NCI-H1105 (cell line): ENCODE measurements at places on chromosomes 16 and 17.

DNA sequence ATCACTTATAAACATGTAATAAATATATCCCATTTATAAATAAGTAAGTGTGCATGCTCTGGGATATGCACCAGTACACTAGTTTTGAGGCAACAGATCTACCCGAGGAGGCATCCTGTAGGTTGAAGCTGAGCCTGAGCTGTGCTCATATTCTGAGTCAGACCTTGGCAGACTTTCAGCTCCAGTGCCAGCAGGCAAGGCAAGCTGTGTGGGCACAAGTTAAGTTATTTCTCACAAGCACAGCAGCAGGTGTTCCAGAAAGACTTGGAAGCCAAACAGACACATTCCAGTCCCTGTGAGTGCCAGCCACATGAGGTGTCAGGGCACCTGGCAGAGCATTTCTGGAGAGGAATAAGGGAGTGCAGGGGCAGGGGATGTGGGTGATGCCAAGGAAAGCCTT lies 1.3 kb upstream of the CLEC19A start:
- DNase-seq = peak; percentile 26

DNA sequence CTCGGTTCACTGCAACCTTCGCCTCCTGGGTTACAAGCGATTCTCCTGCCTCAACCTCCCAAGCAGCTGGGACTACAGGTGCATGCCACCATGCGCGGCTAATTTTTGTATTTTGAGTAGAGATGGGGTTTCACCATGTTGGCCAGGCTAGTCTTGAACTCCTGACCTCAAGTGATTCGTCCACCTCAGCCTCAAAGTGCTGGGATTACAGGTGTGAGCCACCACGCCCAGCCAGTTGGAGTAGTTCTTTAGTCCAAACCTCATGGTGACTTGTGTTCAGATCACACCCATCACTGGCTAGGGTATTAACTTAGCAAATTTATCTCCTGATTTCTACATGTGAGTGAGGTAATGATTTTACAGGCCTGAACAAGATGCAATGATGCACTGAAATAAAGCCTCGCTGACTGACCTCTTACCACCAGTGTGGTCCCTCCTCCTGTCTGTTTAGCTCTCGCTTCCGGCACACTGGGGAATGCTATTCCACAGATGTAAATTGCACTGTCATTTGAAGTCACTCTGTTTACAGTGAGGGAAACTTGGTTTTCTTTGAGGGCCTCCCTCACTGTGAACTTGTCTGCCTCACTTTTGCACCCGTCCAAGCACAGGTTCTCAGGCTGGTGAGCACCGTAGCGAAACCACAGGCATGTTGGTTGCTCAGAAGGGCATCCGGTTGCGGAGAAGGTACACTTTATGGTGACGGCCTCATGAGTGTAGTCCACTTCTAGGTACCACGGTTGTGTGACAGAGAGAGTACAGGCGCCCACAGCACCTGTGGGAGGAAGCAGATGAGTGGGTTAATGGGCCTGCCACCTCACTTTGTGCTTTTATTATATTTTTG lies 5.5 kb downstream of the IGSF6 start:
- no peak for DNase-seq

DNA sequence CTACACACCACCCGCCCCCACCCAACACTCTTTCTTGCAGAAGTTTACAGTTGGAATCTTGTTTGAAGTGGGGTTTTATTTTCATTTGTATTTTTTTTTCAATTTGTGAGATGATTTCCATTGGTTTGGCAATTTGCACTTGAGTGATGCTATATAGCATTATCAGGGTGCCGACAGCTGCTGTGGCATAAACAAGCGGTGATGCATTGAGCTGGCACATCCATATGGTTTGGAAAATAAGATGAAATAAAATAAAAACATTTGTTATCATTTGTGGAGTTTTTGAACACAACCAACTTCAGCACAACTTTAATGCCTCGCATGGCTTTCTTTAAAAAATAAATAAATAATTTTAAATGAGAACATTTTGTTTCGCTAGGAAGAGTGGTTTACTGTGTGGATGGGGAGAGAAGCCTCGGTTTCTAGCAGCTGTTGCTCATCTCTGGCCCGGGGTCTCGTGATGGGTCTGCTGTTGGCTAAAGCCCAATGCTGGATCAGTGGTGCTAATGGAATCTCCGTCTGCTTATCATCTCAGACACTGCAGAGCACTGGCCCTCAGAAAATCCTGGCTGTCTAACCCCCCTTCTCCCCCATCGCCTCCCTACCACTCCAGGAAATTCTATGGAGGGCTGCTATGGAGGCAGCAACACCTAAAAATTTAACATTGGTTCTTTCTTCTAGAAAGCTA lies 192.3 kb upstream of the MAF start:
- DNase-seq = no peak

DNA sequence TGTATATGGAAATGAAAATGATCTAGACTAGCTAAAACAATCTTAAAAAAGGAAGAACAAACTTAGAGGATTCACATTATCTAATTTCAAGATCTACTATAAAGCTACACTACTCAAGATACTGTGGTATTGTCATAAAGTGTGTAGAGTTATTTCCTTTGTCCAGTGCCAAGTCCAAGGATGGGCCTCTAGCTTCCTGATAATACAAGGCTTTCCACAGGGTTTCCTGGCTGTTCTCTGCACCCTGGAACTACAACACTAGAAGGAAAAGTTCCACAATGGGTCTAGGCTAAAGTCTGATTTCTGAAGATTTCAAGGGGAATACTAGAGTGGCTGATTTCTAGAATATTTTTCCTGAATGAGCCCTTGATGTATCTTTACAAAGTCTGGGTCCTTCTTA lies 34.2 kb downstream of the TBC1D3B start:
- no peak for DNase-seq

DNA sequence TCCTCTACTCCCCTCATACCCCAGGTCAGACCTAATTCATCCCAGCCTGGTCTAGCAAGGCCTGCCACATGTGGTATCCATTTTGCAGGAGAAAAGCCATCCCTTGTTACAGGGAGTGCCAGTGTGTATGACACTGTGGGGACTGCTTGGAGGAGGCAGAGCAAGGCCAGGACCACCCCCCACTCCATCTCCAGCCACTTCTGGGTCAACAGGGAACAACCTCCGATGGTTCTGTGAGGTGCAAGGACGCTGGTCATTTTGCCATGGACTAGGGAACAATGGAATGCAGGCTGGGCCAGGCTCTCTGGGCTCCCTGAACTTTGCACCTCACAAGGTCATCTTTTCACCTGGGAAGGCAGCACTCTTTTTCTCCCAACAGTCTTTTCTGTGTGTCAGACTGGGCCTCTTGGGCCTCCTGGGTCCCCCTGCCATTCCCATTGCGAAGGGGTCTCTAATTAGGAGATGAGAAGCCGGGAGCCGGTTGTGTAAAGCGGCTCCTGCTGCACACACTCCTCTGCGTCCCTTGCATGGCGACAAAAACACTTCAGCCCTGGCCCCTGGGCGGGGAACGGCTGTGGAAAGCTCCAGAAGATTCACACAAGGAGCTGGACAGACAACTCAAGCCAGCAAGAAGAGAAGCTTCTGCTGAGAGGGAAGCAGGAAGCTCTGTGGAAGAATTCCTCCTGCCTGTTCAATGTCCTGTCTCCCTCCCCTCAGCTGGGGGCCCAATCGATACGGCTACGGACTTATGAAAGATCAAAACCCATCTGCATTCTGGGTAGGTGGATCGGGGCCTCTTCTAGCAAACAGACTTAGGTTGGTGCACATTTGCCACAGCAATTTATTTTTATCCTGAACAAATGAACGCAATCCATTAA lies 38.5 kb upstream of the MTSS2 start:
- DNase-seq = no peak

DNA sequence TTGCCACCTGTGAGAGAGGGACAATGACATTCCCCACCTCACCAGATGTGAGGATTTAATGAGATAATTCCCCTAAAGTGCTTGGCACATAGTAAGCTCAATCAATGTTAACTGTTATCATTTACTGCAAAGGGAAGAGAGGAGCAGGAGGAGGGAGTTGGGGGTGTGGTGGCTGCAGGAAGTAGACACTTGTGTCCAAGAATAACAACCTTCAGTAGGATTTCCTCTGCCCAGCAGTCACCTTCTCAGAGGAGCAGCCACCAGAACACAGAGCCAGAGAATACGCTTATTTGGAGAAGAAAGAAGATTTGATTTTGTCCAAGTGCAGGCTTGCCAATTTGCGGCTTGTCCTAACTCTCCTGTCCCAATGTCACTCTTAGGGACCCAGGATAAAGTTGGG lies 10.2 kb downstream of the CBX4 start:
- no peak for DNase-seq

- no peak for DNase-seq
Observed at GRCh38 chr16:30662449-30662848, 4.2 kb downstream of the FBRS start.

GRCh38 chr16:12406926-12407690 lies 396.6 kb downstream of the CPPED1 start:
- no peak for DNase-seq

GRCh38 chr17:77354670-77355455 lies 214.1 kb downstream of the SEC14L1 start:
- no peak for DNase-seq

GRCh38 chr16:17408296-17408695 lies 62.5 kb downstream of the XYLT1 start:
- DNase-seq = no peak
